NCI-H1105 treated with DMSO at 0.1 percent for 48 hours (cell line): ENCODE measurements at places on chromosomes 1 and 21.

- DNase-seq = no peak
Measured at GRCh38 chr1:225962440-225962975, 21.5 kb upstream of the LEFTY2 start.

DNA sequence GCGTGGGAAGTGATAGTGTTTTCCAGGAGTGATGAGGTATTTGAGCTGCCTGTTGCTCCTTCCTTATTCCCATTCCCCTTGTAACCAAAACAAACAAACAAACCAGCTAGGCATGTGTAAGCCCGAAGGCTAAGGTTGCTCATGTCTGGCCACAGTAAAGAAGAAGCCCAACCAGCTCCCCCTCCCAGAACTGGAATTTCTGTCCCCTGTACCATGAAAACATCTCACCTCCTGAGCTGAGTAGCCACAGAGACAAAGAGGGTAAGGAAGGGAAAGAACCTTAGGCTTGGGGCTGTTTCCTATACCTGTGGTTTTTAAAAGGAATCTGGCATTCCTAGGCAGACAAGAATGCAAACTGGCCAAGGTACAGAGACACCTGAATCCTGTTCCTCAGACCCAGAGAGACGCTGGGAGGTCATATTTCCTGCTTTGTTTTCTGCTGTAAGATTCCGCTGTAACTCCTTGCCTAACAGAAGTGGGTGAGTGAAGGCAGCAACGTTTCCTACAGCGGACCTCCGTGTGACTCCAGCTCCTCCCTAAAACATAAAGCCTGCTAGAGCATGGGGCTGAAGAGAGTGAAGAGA is 41.7 kb upstream of the RAB4A start:
- no peak for DNase-seq

GRCh38 chr1:168437821-168438220 is 106.0 kb downstream of the XCL2 start:
- DNase-seq = no peak

- DNase-seq = no peak
Measured at GRCh38 chr1:219549215-219549614, 63.7 kb downstream of the ZC3H11B start.

DNA sequence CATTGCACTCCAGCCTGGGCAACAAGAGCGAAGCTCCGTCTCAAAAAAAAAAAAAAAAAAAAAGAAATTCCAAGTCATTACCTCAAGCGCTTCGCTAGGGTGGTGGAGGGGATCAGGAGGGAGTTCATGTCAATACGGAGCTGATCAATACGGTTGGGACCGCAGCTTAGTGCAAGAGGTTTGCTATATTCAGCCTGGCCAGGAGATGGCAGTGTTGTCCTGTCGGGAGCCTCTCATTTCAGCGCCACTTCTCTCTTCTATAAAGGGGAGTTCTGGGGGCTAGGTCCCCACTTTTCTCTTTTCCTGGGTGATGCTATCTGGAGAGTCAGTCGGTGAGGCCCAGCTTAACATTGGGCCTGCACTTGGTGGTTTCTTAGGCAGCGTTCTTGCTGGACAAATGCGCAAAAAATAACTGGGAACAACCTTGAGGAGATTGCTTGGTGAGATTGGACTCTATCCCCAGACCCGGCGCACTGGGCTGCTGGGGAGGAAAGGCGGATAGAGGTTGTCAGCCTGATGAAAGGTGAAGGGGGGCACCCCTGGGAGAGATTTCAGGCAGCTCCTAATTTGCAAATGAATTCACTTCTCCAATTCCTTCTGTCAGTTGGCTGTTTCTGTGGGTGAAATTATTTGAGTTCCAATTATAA is 40.4 kb downstream of the KIAA0040 start:
- peak; percentile 62 for DNase-seq

DNA sequence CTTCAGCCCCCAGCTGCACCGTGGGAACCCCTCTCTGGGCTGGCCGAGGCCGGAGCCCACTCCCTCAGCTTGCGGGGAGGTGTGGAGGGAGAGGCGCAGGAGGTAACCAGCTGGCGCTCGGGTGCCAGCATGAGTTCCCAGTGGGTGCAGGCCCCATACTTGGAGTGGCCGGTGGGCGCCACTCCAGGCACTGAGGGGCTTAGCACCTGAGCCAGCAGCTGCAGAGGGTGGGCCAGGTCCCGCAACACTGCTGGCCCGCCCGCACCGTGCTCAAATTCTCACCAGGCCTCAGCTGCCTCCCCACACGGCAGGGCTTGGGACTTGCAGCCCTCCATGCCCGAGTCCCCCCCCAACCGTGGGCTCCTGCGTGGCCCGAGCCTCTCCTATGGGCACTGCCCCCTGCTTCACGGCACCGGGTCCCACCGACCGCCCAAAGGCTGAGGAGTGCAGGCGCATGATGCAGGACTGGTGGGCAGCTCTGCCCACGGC is 47.2 kb downstream of the LRRC53 start:
- no peak for DNase-seq

DNA sequence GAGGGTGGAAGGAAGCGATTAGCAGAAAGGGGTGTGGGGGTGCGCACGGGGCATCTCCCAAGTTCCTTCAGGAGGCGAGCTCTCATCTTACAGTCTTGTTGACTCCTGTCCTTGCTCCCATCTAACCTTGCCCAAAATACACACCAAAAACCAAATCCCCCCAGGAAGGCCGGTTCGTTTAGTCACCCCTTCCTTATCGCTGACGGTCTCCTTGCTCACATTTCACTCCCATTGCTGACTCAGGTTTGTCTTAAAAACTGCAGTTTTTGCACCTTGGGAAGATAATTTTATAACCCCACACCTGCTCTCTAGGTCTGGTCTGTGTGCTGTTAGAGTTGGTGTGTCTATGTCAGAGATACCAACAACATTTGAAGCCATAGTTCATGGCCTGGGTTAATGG is 68.1 kb upstream of the F3 start:
- DNase-seq = no peak

DNA sequence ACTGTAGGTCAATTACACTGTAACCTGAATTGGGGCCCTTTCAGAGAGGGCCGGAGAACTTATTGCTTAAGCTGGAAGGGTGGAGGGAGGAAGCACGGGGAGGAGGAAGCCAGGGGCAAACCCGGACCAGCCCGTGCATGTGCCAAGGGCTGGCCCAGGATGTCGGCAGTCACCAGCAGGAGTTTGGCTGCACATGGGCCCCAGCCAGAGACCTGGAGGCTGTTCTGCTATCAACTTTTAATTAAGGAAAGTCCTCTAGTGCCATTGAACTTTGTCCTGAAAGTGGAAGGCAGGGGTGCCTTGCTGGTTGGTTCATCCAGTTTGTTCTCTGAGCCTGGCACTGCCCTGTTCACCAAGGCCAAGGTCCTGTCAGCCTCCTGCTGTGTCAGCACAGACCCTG is 200.8 kb upstream of the VAMP3 start:
- DNase-seq = no peak

DNA sequence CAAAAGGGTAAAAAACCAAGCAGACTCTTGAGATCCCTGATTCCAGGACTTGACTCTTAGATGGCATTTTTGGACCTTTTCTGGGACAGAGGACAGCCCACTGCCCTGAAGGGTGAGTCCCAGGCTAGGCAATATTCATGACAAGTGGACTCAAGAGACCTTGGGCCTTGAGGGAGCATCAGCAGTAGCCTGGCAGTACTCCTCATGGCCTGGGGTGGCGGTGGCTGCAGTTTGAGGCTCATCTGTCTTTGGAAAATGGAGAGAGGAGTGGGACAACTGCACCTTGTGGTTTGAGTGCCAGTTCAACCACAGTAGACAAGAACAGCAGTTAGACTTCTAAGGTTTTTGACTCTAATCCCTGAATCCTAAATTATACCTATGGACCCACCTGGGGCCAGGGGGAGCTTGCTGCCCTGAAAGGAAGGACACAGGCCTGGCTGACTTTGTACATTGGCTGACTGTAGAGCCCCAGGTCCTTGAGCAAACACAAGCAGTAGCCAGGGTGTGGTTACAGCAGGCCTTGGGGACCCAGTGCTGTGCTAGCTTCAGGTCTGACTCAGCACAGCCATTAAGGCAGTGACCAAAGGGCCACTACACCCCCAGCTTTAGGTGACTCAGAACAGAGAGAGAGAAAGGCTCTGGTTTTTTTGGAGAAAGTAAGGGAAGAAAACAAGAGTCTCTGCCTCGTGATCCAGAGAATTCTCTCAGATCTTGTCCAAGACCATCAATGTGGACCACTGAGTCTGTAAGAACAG is 1023.2 kb downstream of the KCNT2 start:
- no peak for DNase-seq

DNA sequence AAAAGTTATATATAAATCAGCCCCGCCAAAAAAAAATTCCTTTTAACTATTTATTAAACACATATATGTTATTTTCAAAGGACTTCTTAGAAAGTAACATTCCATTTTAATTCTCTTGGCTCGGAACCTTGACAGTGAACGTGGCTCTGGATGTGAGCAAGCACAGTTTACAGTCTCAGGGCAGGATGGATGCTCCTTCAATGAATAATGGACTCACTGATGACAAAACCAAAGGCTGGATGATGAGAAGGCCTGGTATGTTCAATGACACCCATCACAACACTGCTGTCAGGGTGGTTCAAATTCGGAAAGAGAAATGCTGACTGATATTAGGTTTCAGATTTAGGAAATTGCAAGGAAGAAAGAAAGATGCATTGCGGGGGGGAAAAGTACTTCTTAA is 148.8 kb downstream of the SIPA1L2 start:
- no peak for DNase-seq

DNA sequence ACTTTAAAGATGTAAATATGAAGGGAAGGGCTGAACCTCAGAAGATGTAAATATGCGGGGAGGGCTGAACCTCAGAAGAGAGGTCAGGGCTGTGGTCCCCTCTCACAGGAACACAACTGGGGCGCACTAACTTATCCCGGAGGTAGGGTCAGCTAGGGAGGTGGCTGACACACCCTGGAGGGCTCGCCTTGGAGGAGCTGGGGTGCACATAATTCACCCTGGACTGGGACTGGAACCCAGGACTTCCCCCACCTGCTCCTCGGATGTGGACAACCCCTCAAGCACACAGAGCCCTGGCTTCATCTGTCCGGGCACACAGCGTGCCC is 13.9 kb upstream of the TTC39A start:
- no peak for DNase-seq

GRCh38 chr1:231860221-231861088 is 233.9 kb downstream of the DISC1 start:
- DNase-seq = no peak

DNA sequence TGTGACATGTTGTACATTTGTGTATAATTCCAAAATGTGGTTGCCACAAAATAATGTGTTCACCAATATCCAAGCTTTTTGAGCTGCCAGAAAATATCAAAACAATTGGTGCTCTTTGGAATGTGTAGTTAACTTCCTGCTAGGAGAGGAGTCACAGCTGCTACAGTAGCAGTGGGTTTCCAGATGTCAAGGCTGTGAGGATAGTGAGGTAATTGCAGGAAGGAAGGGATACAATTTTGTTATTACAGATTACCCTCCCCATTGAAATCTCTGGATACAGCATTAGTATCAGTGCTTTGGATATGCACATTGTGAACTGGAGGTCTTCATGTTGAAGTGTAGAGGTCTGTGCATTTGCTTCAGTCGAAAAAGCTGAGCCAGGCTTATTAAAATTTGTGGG is 253.2 kb downstream of the PTPRC start:
- peak; percentile 52 for DNase-seq

DNA sequence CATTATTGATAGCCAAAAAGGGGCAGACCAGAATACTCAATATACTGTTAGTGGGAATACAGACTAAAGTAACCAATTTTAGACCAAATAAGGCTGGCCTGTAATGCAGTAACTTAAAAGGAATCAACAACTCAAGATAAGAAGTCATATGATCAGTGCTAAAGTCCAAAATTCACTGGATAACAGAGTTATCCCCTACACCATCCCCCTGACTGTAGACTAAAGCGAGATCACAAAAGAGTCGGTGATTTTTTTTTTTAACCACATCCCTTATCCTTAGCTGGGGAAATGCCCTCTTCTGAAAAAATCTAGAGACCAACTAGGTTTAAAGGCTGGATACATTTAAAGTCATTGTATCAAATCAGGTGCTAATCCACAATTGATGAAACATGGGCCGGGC is 7.7 kb downstream of the UBR4 start:
- no peak for DNase-seq

DNA sequence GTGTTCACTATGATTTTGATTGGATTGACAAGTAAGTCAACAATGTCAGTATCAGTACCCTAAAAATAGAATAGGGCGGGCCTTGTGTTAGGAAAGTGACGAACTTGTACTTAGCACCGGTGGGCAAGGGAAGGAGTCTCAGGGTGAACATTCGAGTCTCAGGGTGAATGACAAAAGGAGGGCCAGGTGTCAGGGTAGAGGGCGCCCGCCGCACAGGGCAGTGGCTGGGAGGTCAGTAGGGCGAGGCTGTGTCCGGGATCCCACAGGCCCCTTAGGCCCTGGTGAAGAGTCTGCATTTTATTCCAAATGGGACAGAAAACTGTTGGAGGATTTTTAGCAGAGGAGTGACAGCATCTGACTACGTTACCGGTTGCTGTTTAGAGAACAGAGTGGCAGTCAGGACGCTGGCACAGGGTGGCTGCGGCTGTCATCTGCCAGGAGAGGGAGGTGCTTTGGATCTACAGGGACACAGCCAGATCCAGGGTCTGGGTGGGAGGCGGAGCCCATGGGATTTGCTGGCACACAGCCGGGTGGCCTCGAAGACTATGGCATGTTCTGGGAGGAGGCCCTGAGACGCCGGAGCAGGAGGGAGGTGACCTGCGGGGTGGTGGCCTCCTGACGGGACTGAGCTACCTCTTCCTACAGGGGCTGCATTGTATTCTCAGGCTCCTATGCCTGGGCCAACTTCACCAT is 11.0 kb downstream of the AGTRAP start:
- DNase-seq = no peak

GRCh38 chr1:220420726-220421125 is 107.2 kb upstream of the MARK1 start:
- DNase-seq = no peak

GRCh38 chr1:104294259-104294658 is 544.6 kb downstream of the AMY1C start:
- peak; percentile 94 for DNase-seq

- DNase-seq = no peak
Measured at GRCh38 chr1:201279313-201279712, 4.0 kb upstream of the PKP1 start.

DNA sequence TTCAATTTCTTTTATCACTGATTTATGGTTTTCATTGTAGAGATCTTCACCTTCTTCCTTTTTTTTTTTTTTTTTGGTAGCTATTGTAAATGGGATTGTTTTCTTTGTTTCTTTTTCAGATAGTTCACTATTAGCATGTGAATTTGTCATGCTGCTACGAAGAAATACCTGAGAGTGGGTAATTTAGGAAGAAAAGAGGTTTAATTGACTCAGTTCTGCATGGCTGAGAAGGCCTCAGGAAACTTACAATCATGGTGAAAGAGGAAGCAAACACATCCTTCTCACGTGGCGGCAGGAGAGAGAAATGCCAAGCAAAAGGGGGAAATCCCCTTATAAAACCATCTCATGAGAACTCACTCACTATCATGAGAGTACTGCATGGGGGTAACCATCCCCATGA is 66.4 kb downstream of the DAB1 start:
- no peak for DNase-seq
